ENCODE measurements at places on chromosomes 12 and 14. TPM values are rescaled to one million over a fixed set of nuclear protein-coding genes. Genes with fewer than 3 reads are reported as not detected.

Gene TEX22
- total RNA-seq: not detected

Gene RIMBP2
- total RNA-seq: 3.9 TPM

Gene SLC41A2
- total RNA-seq: 22.1 TPM

DNA sequence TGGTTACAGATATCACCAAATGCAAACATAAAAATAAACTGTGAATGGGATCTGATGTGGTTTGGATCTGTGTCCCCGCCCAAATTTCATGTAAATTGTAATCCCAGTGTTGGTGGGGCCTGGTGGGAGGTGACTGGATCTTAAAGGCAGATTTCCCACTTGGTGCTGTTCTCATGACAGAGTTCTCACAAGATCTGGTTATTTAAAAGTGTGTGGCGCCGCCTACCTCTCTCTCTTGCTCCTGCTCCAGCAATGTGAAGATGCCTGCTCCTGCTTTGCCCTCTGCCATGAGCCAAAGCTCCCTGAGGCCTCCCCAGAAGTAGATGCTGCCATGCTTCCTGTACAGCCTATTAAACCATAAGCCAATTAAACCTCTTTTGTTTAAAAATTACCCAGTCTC, 47.8 kb downstream of the SLC25A21 start:
- no peak overlapping the region for H3K4me3 ChIP-seq
- H3K27ac ChIP-seq: no peak overlapping the region
- no peak for DNase-seq
- no peaks in the 10 kb centered on the region for H3K36me3 ChIP-seq
- no peaks in the 10 kb centered on the region for H3K27me3 ChIP-seq

DNA sequence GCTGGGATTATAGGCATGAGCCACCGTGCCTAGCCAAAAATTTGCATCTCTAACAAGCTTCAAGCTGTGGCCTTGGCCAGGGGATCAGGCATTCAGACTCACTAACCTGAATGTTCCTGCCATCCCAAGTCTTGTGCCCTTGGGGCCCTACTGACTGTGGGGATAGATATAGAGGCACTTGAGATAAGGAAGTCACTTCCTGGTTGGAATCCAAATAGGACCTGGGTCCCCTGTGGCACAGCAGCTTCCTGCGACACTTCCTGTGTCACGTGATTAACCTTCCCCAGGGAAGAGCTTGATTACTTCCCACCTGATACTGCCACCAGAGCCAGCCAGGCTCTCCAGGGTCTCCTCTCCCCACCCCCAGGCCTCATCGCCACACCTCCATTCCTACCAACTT, 128.2 kb downstream of the BCL11B start:
- H3K27ac ChIP-seq: no peak overlapping the region
- no peaks in the 10 kb centered on the region for H3K4me1 ChIP-seq
- no peaks in the 10 kb centered on the region for H3K27me3 ChIP-seq

GRCh38 chr12:101783150-101783549, 43.9 kb upstream of the SYCP3 start:
- H3K36me3 ChIP-seq: peaks cover 14% of the 10 kb centered on the region
- H3K27ac ChIP-seq: no peak overlapping the region
- H3K27me3 ChIP-seq: no peaks in the 10 kb centered on the region
- H3K4me3 ChIP-seq: no peak overlapping the region

- no peak overlapping the region for H3K4me3 ChIP-seq
- no peaks in the 10 kb centered on the region for H3K27me3 ChIP-seq
- peaks cover 6% of the 10 kb centered on the region for H3K36me3 ChIP-seq
- no peak overlapping the region for H3K27ac ChIP-seq
- DNase-seq: no peak
Observed at GRCh38 chr14:23540141-23540469, 11.5 kb downstream of the ZFHX2 start.

DNA sequence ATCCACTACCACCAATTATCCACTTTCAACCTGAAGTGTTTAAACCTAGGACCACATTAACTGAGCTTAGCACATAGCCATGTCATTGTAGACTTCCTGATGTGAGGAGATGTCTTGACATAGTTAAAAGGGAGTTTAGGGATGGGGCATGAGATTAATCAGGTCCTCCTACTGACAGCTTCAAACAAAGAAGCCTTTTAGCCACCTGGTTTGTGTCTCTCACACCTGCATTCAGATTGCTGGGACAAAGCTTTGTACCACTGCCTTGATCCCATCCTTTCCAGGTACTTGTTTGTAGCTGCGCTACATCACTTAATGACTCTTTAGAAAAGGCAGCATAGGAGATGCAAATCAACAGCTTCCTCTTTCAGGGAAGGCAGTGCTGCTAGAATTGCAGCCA, 340.7 kb upstream of the DDHD1 start:
- DNase-seq: no peak
- H3K4me1 ChIP-seq: peaks cover 10% of the 10 kb centered on the region
- H3K36me3 ChIP-seq: no peaks in the 10 kb centered on the region

DNA sequence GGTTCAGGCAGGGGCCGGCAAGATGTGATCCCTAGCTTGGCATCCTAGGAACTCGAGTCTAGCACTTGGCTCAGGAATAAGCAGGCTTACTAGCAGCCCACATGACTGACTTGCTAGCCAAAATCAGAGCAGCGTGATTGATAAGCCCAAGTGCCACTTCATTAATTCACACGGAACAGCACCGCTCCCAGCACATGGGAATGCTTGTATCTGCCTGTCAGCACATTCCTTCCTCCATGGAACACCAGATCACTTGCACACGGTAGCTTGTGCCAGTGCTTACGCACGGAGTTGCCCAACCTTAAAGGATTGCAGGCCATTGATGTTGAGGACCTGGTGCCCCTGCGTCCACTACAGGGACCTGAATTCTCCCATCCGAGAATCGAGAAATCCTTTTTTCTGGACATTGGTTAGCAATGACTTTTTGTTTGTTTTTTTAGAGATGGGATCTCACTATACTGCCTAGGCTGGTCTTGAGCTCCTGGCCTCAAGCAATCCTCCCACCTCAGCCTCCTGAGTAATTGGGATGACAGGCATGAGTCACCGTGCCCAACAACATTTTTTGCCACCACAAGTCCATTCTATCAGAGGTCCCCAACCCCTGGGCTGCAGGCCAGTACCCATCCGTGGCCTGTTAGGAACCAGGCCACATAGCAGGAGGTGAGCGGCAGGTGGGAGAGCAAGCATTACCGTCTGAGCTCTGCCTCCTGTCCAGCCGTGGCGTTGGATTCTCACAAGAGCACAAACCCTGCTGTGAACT, 30.6 kb upstream of the TSPAN9 start:
- DNase-seq: no peak
- no peak overlapping the region for H3K4me3 ChIP-seq
- H3K4me1 ChIP-seq: no peaks in the 10 kb centered on the region
- H3K27ac ChIP-seq: no peak overlapping the region
- H3K27me3 ChIP-seq: no peaks in the 10 kb centered on the region
